Calu3 (cell line): ENCODE measurements at places on chromosomes 7 and 10. TPM values are rescaled to one million over a fixed set of nuclear protein-coding genes. Genes with fewer than 3 reads are reported as not detected.

Gene CYP3A4
- 0.15 TPM in 1 of 2 replicates, not detected in the other for total RNA-seq

Gene MYPN
- total RNA-seq = 0.38 and 0.56 TPM in 2 replicates

- H3K4me3 ChIP-seq = peak overlapping the region; percentile 87
- peak overlapping the region; percentile 86 for H3K27ac ChIP-seq
- H3K4me1 ChIP-seq = peaks cover 56% of the 10 kb centered on the region
- DNase-seq = no peak
- peaks cover 85% of the 10 kb centered on the region for H3K36me3 ChIP-seq
Measured at GRCh38 chr7:41699516-41699915, 3.4 kb downstream of the INHBA start.

GRCh38 chr7:50475340-50475739 lies 25.2 kb upstream of the FIGNL1 start:
- no peaks in the 10 kb centered on the region for H3K4me1 ChIP-seq
- no peak overlapping the region for H3K27ac ChIP-seq
- no peaks in the 10 kb centered on the region for H3K36me3 ChIP-seq
- DNase-seq = no peak
- no peak overlapping the region for H3K4me3 ChIP-seq

- H3K36me3 ChIP-seq = no peaks in the 10 kb centered on the region
- no peak overlapping the region for H3K4me3 ChIP-seq
- H3K4me1 ChIP-seq = no peaks in the 10 kb centered on the region
Measured at GRCh38 chr7:10085231-10085630, 888.4 kb upstream of the PHF14 start.

- no peaks in the 10 kb centered on the region for H3K27me3 ChIP-seq
- no peak overlapping the region for H3K4me3 ChIP-seq
- no peaks in the 10 kb centered on the region for H3K36me3 ChIP-seq
- DNase-seq = no peak
Measured at GRCh38 chr7:87210506-87210905, 9.0 kb downstream of the TMEM243 start.

DNA sequence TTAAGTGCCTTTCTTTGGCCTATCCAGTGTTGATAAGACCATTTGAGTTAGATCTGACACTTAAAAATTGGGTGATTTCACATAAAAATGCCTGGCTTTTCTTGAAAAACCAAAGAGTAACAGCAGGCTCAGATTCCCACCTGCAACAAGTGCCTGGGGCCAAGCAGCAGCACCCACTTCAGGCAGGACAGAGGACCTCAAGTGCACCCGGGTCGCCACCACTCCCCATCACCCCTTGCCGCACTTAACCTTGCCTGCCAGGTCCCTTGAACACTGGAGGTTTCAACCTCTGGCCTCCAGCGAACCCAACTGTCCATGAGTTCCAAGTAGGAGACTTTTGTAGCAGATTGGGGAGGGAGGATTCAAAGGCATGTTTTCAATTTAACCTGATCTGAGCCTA lies 30.8 kb downstream of the PDIA4 start:
- no peak for DNase-seq

- H3K27me3 ChIP-seq = no peaks in the 10 kb centered on the region
- no peak for DNase-seq
- H3K27ac ChIP-seq = peak overlapping the region; percentile 82
- peaks cover 17% of the 10 kb centered on the region for H3K36me3 ChIP-seq
Measured at GRCh38 chr7:98251231-98251600, 816 bp downstream of the TECPR1 start.

GRCh38 chr10:71860243-71861029 lies 9.4 kb upstream of the PSAP start:
- no peaks in the 10 kb centered on the region for H3K36me3 ChIP-seq
- peak; percentile 90 for DNase-seq
- H3K4me1 ChIP-seq = peaks cover 38% of the 10 kb centered on the region
- no peaks in the 10 kb centered on the region for H3K27me3 ChIP-seq
- peak overlapping the region; percentile 46 for H3K4me3 ChIP-seq

GRCh38 chr7:111388912-111389311 lies 173.4 kb downstream of the IMMP2L start:
- no peaks in the 10 kb centered on the region for H3K36me3 ChIP-seq
- H3K27ac ChIP-seq = no peak overlapping the region

GRCh38 chr7:1713502-1714484 lies 43.7 kb downstream of the ELFN1 start:
- no peak overlapping the region for H3K27ac ChIP-seq
- peak; percentile 47 for DNase-seq
- peaks cover 10% of the 10 kb centered on the region for H3K36me3 ChIP-seq

DNA sequence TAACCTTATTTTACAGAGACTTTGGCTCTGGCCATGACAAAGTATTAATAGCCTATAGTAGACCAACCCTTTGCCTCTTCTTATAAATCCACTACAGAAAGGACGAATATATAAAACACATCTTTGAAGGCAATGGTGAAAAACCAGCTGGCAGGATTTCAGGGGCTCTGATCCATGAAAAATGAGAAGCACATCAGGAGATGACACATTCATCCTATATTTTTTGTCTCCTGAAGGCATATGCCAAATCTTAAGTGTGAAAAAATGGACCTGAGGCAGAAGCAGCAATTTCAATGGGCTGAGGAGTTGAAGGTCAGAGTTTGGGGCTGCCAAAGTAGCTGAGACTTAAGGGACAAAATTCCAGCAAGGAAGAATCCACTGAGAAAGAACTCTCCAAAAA lies 14.4 kb downstream of the RNF216 start:
- H3K4me3 ChIP-seq = no peak overlapping the region
- H3K36me3 ChIP-seq = peaks cover 8% of the 10 kb centered on the region
- DNase-seq = no peak
- H3K4me1 ChIP-seq = peaks cover 14% of the 10 kb centered on the region

DNA sequence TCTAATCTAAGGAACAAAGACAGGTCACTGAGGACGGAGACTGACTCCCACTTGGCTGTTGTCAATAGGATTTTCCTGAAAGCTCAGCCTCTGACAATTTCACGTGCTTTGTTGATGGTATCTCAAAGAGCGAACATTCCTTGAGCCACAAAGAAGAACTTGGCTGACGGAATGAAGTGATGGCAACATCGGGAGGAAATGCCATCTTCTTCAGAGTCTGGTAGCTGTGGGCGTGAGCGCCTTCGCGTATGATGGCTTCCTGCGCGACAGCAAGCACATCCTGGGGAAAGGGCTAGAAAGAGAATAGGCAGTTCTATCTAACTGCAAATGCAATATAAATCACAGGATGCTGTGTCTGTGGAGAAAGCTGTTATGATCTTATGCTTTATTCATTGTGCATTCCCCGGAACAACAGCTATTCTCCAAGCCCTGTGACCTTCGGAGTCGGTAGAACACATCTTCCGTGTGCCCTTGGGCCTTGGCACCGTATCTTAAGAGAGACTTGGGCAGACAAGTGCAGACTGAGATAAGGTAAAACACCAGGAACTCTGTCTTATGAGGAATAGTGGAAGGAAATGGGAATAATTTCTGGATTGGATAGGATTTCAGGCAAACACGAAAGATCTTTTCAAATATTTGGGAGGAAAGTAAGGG lies 19.6 kb upstream of the GTPBP4 start:
- peaks cover 14% of the 10 kb centered on the region for H3K36me3 ChIP-seq
- no peaks in the 10 kb centered on the region for H3K27me3 ChIP-seq
- H3K27ac ChIP-seq = no peak overlapping the region
- DNase-seq = no peak
- H3K4me3 ChIP-seq = no peak overlapping the region
